ENCODE measurements at places on chromosomes 7 and 10.

DNA sequence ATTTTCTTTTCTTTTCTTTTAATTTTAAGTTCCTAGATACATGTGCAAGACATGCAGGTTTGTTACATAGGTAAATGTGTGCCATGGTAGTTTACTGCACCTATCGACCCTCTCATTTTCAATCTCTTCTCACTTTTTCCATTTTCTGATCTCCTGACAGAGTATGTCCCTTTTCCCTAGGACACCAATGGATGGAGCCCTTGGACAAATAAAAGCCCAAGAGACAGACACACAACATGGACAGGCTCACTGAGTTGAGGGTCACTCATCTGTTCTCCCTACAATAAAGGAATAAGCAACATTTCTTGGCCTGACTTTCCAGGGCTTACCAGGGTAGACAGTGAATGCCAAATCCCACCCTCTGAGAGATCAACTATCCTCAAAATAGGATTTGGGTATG, 15.2 kb upstream of the UBE2D1 start:
- no peak for DNase-seq

DNA sequence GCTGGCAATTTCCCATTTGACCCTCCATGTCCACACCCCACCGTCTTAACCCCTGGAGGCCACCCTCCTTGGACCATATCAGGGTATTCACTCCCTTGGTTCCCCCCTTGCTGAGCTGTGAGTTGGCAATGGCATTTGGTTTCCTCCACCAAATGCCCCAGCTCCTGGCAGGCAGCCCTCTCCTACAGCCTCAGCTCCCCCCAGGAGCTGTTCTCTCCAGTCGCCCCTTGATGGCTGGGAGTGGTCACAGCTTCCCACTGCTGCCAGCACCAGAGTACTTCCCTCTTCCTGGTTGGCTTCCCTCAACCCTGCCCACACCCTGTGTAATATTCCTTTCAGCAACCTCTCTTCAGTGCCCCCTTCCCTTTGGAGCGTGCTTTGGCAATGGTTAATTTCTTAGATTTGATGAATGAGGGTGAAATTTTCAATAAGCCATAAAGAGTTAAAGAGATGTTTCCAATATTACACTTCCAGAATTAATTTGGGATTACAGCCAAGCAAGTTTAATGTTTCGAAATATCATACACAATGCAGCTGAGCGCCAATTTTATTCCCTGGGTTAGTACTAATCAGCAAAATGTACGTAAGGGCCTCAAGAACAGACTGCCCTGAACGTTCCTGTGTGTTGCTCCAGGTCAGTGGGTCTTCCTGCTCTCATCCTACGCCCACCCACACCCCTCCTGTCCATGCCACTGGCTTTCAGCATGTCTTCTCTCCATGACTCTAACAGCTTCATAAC, 207.1 kb upstream of the NFE2L3 start:
- no peak for DNase-seq

GRCh38 chr7:97871659-97872024, 566 bp downstream of the ASNS start:
- DNase-seq: no peak

DNA sequence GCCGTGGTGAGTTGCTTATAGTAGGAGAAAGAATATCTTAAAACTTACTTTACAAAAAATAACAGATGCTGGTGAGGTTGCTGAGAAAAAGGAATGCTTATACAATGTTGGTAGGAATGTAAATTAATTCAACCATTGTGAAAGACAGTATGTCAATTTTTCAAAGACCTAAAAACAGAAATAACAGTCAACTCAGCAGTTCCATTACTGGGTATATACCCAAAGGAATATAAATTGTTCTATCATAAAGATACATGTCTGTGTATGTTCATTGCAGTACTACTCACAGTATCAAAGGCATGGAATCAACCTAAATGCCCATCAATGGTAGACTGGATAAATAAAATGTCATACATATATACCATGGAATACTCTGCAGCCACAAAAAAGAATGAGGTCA, 420.4 kb downstream of the AUTS2 start:
- no peak for DNase-seq

GRCh38 chr7:107152011-107152410, 16.8 kb upstream of the HBP1 start:
- DNase-seq: peak; percentile 50

DNA sequence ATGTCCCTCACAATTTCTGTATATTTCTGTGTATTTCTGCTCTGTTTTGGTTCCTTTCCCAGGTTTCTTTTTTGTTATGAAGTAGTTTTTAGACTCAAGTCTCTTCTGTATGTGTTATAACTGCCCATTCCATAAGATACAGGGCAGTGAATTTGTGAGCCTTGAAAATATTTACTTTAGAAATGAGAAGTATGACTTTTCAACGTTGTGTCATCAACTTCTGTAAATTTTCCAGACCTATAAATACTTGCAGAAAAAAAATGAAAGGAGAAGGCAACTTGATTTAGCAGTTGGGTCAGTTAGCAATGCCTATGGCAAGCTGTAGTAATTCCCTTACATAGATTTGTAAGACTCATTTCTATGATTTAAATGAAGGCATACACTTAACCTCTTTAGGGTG, 11.5 kb downstream of the EGFR start:
- DNase-seq: no peak

DNA sequence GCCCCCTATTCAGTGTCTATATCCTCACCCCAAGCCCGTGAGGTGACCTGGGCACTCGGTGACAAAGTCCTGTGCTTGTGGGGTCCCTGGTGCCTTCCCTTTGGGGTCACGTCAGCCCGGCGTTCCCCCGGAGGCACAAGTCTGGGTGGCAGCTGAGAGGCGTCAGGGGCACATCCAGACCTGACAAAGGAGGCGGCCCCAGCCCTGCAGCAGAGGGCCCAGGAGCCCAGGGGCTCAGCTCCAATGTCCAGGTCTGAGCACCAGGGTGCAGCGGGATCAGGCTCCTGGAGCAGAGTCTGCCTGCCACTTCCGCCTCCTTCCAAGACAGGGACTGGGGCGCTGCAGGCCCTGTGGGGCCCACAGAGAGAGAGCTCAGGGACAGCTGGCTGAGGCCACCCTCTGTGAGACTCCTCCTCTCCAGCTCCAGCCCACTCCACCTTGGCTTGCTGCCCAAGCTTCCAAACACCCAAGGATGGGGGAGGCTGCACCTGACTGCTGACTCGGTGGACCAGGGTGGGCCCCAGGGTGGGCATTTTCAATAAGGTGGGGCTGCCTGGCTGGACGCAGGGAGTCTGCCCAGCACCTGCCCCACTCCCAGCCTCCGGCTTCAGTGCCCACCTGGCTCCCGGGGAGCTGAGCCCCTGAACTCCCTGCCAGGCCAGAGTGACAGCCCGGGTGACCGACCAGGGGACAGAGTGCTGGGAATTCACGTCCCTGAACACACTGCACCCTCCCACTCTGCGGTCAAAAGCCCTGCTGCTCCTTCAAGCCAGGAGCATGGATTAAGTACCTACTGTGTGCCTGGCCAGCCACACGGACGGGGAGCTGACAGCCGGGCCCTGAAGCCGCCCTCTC, 1.0 kb upstream of the KNDC1 start:
- DNase-seq: no peak

- DNase-seq: no peak
Observed at GRCh38 chr7:139065323-139065722, 29.5 kb upstream of the ZC3HAV1L start.

DNA sequence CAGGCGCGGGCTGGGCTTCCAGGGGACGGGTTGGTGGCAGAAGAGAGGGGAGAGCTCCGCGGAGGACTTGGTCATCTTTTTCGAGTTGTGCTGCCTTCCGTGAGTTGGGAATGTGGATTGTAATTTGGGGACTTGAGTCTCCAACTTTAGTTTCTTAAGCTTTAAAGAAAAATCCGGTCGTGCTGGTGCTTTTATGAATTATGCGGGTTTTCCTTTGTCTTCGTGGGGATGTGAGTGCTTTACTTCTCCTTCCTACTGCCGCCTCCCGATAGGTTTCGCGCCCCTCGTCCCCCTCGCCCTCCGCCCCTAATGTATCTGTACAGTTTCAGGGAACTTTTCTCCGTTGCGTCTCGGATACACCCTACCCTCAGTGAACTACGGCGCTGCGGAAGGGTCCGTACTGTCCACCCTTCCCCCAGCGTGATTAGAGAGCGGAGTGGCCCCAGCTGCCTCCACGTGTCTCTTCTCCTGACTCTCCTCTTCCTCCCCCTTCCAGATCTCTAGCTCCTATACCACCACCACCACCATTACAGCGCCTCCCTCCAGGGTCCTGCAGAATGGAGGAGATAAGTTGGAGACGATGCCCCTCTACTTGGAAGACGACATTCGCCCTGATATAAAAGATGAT, 649 bp downstream of the SCD start:
- DNase-seq: peak; percentile 71

DNA sequence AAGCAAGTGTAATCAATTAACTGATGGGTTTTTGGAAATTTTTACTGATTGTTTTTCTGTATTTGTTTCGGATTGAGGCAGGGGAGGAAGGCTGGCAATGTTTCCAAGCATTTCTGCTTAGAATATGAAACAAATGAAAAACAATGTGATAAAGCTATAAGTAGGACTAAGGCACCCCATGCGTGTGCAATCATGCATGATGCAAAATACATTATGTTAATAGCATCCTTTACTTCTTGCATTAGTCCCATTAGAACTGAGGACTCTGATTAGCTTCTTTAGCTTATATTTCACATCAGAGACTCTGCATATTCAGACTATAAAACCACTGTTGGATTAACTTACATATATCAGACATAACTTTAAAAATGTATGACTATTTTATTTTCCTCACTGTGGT, 48.7 kb upstream of the AGMO start:
- no peak for DNase-seq

DNA sequence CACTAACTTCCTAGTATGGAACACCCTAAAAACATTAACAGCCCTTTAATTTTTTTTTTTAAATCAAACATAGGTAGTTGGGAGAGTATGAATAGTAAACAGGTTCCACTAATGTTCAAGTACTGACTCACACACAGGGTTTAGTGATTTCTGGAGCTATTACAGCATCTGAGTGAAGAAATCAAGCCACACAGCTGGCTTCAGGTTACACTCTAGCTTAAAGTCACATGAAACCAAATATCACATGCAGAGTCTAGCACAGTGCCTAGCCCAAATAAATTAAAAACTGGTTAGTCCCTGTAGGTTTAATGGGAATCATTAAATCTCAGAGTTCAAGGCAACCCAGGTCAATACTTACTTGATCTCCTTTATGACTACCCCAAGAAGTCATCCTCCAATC, 11.6 kb downstream of the PANK1 start:
- peak; percentile 18 for DNase-seq

Data from trophoblast cell (in vitro differentiated cells and primary cell).